Mucosa of descending colon (tissue), 3 donors: ENCODE measurements at places on chromosomes 12 and 14. TPM values are rescaled to one million over a fixed set of nuclear protein-coding genes. Genes with fewer than 3 reads are reported as not detected.

The PLA2G1B gene
- not detected for total RNA-seq

The CNTN1 gene
- 1.3 TPM for total RNA-seq

The SMIM41 gene
- 0.32 TPM for total RNA-seq

The KRT2 gene
- not detected for total RNA-seq

The KRT5 gene
- not detected for total RNA-seq

The CCDC38 gene
- total RNA-seq = not detected

The THTPA gene
- 17.4 TPM for total RNA-seq
